Left lung (tissue), 14 donors: ENCODE measurements at places on chromosomes 7 and 10. TPM values are rescaled to one million over a fixed set of nuclear protein-coding genes. Genes with fewer than 3 reads are reported as not detected.

DNA sequence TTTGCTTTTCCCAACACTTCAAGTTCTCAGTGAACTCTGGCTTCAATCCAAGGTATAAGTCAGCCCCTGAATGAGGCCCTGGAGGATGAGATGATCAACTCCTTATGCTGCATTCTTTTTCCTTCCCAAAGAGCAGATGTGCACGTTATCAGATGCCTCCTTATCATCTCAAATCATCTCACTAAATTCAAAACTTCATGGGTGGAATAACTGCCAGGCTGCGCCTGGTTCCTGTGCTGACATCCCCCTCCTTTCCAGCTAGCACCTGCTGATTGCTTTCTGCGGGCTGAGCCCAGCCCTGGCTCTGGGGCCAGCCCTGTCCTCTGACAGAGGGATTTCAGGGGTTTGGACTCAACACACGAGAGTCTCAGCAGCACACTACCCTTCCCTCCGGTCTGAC is 44.9 kb downstream of the TLL2 start:
- H3K36me3 ChIP-seq: no peaks in the 10 kb centered on the region
- no peak overlapping the region for H3K4me3 ChIP-seq
- H3K27ac ChIP-seq: no peak overlapping the region
- peaks cover 5% of the 10 kb centered on the region for H3K27me3 ChIP-seq
- DNase-seq: no peak

DNA sequence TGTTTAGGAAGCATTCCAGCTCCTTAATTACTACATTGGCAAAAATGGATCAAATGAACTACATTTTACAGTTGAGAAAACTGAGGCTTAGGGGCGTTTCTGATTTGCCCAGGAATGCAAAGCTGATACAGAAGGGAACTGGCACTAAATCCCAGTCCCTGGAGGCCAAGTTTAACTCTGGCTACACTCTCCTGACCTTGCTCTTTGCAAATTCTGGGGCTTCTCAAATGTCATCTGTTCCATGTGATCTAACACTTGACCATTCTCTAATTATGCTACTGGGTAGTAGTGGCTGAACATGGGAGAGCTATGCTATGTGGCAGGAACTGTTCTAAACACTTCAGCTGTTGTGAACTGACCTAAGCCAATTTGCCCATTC is 11.3 kb upstream of the HABP2 start:
- no peaks in the 10 kb centered on the region for H3K36me3 ChIP-seq
- no peaks in the 10 kb centered on the region for H3K27me3 ChIP-seq
- H3K27ac ChIP-seq: no peak overlapping the region
- DNase-seq: no peak

ABCB4 gene
- total RNA-seq: 0.16 TPM

GRCh38 chr7:132576721-132577085 is 433 bp upstream of the PLXNA4 start:
- H3K27me3 ChIP-seq: peaks cover 81% of the 10 kb centered on the region
- no peaks in the 10 kb centered on the region for H3K36me3 ChIP-seq

TRIM4 gene
- 23.6 TPM for total RNA-seq

- H3K4me1 ChIP-seq: peaks cover 9% of the 10 kb centered on the region
- H3K4me3 ChIP-seq: no peak overlapping the region
- H3K27me3 ChIP-seq: no peaks in the 10 kb centered on the region
These were observed 302.5 kb upstream of the GALNT17 start for GRCh38 chr7:70829221-70830059.

DNA sequence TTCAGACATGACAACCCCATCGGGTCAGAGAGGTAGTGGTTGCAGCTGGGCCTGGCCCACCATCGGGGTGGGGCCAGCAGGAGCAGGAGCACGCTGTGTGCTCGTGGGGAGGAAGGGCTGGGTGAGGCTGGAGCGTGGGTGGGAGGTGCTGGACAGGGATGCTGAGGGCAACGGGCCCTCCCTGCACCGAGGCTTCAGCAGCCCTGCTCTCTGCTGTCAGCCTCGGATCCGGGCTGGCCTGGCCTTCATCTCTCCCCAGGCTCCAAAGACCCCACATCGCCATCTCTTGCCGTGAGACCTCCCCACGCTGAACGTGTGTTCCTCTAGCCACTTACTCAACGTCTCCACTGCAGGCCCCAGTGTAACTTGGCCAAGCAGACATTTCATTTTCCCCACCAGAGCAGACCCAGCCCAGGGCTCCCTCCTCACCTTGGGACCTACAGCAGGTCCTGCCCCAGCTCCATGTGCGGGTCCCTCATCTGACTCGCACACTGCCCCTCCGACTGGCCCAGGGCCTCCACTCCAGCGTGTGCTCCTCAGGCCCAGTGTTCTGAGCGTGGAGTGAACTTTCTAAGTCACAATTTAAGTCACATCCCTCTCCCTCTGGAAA is 462.4 kb downstream of the DNAJB6 start:
- H3K36me3 ChIP-seq: no peaks in the 10 kb centered on the region
- DNase-seq: no peak
- peaks cover 16% of the 10 kb centered on the region for H3K27me3 ChIP-seq
- no peaks in the 10 kb centered on the region for H3K4me1 ChIP-seq
- H3K27ac ChIP-seq: no peak overlapping the region

DNA sequence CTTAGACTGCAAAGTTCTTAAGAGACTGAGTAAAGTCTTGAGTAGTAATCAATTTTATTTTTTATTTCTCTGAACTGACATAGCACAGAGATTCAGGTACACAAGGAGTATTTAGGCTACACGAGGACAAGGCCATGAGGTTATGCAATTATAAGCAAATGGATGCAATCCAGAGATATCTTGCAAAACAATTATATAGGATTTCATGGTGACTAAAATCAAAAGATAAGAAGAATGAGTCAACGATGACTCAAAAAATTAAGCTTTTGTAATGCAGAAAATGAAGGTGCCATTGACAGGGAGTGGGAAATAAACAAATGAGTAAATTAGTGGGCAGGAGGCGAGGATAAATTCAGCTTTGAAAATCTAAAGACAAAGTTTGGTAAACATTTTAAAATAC is 66.7 kb upstream of the MYO3A start:
- no peak overlapping the region for H3K4me3 ChIP-seq
- H3K27me3 ChIP-seq: no peaks in the 10 kb centered on the region
- H3K27ac ChIP-seq: no peak overlapping the region
- H3K36me3 ChIP-seq: no peaks in the 10 kb centered on the region
- H3K4me1 ChIP-seq: no peaks in the 10 kb centered on the region

HPSE2 gene
- total RNA-seq: 0.99 TPM

EIF5AL1 gene
- total RNA-seq: 0.76 TPM

ZPBP gene
- total RNA-seq: not detected

DNA sequence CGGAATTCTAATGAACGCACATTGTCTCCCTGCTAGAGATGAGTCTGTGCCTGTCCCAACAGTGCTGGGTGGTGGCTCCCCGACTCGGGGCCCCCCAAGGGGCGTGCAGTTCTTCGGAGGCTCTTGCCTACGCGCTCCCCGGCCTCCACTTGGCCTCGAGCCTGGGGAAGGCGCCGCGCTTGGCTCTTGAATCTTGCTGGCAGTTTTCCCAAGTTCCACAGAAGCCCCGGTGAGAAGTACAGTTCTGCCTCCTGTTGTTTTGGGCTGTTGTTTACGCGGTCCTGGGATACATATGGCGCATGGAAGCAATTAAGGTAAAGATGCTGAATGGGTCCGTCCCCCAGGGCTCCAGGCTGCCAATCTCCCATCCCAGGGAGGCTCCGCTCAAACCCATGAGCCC is 32.6 kb upstream of the UNCX start:
- H3K4me3 ChIP-seq: no peak overlapping the region
- no peak overlapping the region for H3K27ac ChIP-seq
- peaks cover 79% of the 10 kb centered on the region for H3K27me3 ChIP-seq
- no peaks in the 10 kb centered on the region for H3K36me3 ChIP-seq
- no peak for DNase-seq
- no peaks in the 10 kb centered on the region for H3K4me1 ChIP-seq

EGFR gene
- 79.3 TPM for total RNA-seq

ASB4 gene
- total RNA-seq: 0.10 TPM

NUTM2B gene
- 0.76 TPM for total RNA-seq

DNA sequence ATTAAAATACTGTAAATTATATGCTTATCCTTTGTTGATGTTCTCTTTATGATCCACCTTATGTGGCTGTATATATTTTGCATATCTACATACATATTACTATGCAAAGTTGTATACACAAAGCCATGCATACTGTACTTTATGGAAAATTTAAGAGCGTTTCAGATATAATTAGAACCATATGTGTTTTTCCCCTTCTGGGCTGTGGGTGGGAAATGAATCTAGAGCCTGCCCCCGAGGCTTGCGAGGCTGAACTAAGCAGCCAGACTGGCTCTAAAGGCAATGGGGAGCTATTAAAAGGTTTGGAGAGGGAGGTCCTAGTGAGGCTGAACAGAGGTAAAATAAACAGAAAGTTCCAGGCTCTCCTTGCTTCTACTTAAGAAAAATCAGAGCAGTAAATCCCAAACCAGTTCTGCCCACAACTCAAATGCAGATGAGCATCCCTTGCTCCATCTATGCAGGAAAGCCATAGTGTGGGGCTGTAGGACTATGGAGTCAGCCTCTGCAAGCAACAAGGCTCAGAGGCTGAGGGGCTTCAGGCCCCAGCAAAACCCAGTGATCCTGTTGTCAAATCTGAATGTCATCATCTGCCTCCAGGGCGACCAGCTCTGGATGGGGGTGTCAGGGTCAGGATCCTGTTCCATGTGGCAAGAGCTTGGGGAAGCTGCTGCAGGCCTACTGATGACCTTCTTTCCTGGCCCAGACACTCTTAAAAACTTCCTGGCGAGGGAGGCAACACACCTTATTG is 14.1 kb upstream of the DDIT4 start:
- peak overlapping the region; percentile 88 for H3K27ac ChIP-seq
- no peaks in the 10 kb centered on the region for H3K36me3 ChIP-seq
- H3K4me3 ChIP-seq: no peak overlapping the region
- peak; percentile 31 for DNase-seq
- H3K27me3 ChIP-seq: no peaks in the 10 kb centered on the region
- peaks cover 32% of the 10 kb centered on the region for H3K4me1 ChIP-seq

CYP3A5 gene
- total RNA-seq: 6.0 TPM

GRCh38 chr7:36015733-36016132 is 137.3 kb upstream of the EEPD1 start:
- H3K4me3 ChIP-seq: no peak overlapping the region
- H3K36me3 ChIP-seq: no peaks in the 10 kb centered on the region
- no peak for DNase-seq
- H3K27ac ChIP-seq: no peak overlapping the region
- H3K4me1 ChIP-seq: no peaks in the 10 kb centered on the region

DNA sequence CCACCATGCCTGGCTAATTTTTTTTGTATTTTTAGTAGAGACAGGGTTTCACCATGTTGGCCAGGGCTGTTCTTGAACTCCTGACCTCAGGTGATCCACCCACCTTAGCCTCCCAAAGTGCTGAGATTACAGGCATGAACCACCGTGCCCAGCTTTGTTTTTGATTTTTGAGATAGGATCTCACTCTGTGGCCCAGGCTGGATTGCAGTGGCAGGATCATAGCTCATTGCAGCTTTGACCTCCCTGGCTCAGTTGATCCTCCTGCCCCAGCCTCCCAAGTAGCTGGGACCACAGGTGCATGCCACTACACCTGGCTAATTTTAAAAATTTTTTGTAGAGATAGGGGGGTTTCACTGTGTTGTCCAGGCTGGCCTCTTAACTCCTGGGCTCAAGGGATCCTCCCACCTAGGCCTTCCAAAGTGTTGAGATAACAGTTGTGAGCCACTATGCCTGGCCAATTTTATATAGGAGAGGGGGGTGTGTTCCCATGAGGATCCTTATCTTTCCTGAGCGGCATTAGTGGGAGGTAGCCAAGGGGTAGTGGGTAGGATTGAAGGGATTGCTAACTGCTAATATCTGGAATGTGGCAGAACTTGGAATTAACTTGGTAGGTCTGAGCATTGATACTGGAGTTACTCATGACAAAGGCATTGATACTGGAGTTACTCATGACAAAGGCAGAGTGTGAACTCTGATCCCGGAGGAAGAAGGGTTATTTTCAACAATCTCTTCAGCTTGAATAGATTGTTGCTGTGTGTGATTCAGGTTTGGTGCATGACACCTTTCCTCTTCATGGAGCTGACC is 1.0 kb upstream of the NOLC1 start:
- H3K27ac ChIP-seq: peak overlapping the region; percentile 84
- peaks cover 8% of the 10 kb centered on the region for H3K4me1 ChIP-seq
- peak overlapping the region; percentile 93 for H3K4me3 ChIP-seq
- no peaks in the 10 kb centered on the region for H3K36me3 ChIP-seq

GRCh38 chr7:148866362-148866761 is 17.7 kb downstream of the EZH2 start:
- H3K27ac ChIP-seq: no peak overlapping the region
- no peaks in the 10 kb centered on the region for H3K36me3 ChIP-seq
- H3K27me3 ChIP-seq: no peaks in the 10 kb centered on the region
- no peak for DNase-seq
- no peak overlapping the region for H3K4me3 ChIP-seq

ZNF679 gene
- not detected for total RNA-seq

DNA sequence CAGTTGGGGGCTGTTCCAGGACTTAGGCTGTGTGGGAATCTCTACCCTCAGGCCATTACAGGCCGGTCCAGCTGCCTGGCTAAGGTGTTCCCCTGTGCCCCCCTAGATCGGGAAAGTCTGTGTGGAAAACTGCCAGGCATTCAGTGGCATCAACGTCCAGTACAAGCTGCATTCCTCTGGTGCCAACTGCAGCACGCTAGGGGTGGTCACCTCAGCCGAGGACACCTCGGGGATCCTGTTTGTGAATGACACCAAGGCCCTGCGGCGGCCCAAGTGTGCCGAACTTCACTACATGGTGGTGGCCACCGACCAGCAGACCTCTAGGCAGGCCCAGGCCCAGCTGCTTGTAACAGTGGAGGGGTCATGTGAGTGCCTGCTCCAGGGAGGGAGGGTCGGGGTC is 27.1 kb upstream of the CSGALNACT2 start:
- peaks cover 9% of the 10 kb centered on the region for H3K4me1 ChIP-seq
- H3K4me3 ChIP-seq: no peak overlapping the region
- H3K36me3 ChIP-seq: no peaks in the 10 kb centered on the region
- DNase-seq: peak; percentile 77
- no peaks in the 10 kb centered on the region for H3K27me3 ChIP-seq

DNA sequence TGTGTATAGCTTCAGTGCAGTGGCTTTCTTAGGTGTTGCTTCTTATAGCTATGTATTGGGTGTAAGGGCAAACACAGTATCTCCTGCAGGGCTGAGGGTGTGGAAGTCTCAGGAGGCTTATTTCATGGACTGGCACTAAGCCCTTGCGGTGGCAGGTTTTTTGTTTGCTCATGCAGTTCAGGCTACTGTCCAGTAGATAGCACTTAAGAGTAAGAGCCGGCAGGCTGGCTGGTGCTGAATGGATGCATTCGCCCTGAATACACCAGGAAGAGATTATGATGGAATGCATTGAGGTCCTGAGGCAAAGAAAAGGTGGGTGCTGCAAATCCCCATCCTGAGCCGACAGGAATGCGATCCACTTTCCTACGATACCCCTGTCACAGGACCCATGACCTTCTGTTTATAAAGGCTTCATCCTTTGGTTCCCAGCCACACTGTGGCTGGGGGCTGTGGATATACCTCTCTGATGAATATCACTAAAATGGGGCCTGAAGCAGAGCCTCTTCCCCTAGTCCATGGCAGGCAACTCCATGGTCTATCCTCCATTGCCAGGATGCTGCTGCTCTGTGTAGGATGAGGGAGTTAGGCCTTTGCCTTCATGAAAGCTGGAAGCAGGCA is 44.9 kb downstream of the ANXA8 start:
- no peaks in the 10 kb centered on the region for H3K4me1 ChIP-seq
- no peak for DNase-seq
- H3K27me3 ChIP-seq: no peaks in the 10 kb centered on the region
- no peak overlapping the region for H3K27ac ChIP-seq

HOXA10 gene
- 0.42 TPM for total RNA-seq

GRCh38 chr10:110052916-110053315 is 45.1 kb downstream of the ADD3 start:
- no peak for DNase-seq
- no peak overlapping the region for H3K27ac ChIP-seq
- H3K4me1 ChIP-seq: peaks cover 10% of the 10 kb centered on the region

DHX32 gene
- 32.0 TPM for total RNA-seq

PRSS37 gene
- total RNA-seq: not detected

SPDYE8 gene
- total RNA-seq: not detected
